Brain microvascular endothelial cell (primary cell): ENCODE measurements at places on chromosomes 5 and 9.

- no peak for DNase-seq
Observed at GRCh38 chr5:91119217-91119616, 263.9 kb downstream of the ARRDC3 start.

- DNase-seq, result no peak
Observed at GRCh38 chr5:40406741-40407211, 272.9 kb upstream of the PTGER4 start.

DNA sequence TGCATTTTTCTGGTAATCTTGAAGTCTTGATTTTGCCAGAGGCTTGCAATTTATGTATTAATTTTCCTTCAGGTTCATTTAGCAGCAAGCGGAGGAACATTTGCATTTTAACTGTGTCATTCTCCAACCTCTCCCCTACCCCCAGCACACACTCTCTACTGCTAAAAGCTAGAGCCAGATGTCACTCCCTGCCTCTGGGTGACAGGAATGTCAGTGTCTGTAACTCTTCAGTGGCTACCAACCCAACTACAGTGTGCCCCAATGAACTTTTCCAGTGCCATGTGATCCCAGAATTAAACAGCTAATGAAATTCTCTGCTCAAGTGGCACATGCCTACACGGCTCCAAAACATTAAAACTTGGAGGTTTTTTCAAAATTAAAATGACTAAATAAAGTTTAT, 260.3 kb downstream of the GOLPH3 start:
- no peak for DNase-seq

DNA sequence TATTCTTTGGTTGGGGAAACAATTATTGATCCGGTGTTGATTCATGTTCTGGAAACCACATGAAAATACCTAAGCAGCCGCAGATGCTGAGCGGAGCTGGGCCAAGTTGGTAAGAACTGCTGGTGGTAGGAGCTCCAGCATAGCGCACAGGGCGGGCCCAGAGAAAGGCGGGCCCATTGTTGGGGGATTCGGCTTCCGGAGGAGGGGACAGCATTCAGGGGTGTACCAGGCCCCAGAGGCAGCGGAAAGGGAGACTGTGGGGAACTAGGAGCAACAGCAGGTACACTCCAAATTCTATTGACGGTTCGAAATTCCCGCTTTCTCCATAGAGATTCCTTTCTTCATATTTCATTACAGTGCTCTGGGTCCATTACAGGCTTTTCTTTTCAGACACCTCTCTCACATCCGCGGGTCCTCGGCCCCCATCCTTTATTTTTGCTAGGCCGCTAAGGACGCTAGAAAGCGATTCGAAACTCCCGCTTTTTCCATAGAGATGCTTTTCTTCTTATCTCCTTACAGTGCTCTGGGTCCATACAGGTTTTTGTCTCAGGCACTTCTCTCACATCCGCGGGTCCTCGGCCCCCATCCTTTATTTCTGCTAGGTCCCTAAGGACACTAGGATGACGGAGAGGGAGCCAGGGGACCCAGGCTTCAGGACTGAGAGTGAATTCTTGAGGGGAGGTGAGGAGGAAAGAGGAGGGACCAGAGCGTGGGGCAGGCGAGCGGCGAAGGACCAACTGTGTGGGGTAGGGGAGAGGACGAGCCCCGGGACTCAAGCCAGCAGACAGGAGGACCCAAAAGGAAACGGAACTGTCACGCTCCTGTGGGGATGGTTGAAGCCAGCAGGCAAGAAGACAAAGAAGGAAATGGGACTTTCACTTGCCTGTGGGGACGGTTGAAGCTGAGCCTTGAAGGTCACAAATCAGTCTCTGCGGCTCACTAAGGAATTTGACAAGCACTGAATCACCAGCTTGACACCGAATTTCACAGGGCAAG, at the start of gene CCDC152:
Gene CCDC152 (plus strand): TSS at position 213 of the 996 bp plus-strand sequence. CDS start 2,304 bp downstream, outside the sequence.
- DNase-seq, result peak; percentile 56

GRCh38 chr9:27468462-27469110, 55.5 kb upstream of the IFNK start:
- peak; percentile 35 for DNase-seq

- DNase-seq, result no peak
Observed at GRCh38 chr5:398475-399295, 44.3 kb upstream of the EXOC3 start.

DNA sequence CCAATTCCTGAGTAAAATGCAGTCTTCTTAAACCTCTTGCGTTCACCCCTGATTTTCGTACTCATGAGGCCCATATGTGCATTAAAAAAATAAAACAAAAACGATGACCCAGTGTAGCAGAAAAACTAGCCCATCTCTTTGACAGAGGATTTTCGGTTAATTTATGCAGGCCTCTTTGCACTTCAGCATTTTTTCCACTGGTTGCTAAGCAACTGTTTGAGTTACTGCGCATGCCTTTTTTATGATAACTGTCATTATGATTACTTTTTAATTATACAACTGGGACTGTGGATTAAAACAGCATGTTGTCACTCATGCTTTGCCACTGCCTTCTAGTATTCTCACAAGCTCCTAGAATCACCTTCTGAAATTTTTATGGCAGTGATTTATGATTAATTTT, 165.0 kb downstream of the SMARCA2 start:
- no peak for DNase-seq

DNA sequence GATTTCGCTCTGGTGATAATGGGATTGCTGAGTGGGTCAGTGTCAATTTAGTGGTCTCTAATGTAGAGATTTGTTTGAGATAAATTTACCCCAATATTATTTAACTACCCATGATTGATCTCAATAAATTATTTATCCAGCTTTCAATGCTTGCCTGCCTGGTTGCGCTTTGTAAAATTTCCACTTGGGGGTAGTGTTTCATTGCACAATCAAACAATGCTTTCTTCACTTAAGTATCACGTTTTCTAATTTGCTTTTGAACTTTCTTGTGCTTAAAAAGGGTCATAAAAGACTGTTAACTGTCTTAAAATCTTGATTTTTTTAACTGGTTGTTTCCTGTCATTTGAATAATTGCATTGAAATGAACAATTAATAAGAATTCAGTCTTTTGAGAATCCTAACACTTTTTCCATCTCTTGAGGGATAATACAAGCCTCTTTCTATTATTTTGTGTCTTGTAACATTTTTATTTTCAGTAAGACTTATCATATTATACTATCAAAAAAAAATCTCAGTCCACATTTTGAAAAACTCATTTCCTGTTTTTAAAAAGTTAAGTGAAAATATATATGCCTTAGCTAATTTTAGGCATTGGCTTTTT, 18.7 kb downstream of the HSD17B4 start:
- peak; percentile 28 for DNase-seq

- no peak for DNase-seq
Observed at GRCh38 chr9:37970301-37971107, 66.6 kb upstream of the SLC25A51 start.

DNA sequence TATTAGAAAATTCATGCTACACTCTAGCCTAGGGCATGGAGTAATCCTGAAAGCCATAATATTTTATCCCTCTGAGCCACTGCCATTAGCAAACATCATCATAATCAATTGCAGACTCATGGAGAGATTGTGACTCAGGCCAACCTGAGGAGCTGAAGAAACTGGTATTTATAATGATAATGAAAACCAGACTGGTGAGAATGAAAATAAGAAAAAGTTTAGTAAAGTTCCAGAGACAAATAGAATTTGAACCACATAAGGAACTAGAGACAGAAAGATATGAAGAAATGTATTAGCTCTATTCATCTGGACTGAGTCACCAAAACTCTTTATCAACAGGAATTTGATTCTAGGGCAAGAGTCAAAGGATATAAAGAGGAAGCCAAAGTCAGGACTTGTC, 158.7 kb downstream of the DRD1 start:
- DNase-seq, result no peak

GRCh38 chr9:522658-523057, 308.0 kb downstream of the DOCK8 start:
- DNase-seq, result no peak

DNA sequence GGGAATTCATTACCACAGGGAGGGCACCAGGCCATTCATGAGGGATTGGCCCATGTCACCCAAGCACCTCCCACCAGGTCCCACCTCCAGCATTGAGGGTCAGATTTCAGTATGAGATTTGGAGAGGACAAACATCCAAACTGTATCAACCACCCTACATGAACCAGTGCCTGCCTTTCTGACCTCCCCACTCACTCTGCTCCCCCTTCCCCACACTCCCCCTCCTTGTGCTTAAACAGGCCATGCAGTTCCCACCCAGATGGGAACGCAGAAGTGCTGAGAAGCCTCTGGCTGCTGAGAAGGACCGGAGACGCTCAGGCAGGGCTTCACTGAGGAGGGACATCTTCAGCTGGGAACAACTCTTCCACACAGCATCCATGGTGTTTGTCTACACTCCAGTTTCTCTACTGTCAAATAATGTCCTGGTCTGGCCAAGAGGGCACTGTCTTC, 30.0 kb upstream of the ADAMTS2 start:
- no peak for DNase-seq

DNA sequence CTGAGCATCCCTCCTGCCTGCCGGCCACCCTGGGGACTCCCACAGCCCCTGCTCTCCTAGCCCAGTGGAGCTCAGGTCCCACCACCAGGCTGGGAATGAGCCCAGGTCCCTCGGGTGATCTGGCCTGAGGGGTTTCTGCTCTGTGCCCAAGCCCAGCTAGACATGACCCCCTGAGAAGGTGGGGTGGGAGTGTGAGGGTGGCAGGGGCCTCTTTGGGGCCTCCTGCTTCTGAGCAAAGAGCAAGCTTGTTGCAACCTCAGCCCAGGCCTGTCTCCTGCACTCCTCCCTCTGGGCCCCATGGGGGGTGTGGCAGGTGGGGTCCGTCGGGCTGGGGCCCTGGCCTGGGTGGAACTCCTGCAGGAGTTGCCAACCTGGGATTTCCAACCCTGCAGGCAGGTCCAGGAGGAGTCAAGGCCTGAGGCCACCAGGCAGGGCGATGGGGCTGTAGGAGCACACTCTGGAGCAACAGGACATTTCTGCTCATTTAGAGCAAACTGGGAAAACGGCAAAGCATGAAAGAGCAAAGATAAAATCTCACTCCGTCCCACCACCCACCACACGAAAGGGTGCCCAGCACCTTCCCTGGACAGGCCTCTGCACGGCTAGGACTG, 11.4 kb upstream of the NRARP start:
- DNase-seq, result no peak

DNA sequence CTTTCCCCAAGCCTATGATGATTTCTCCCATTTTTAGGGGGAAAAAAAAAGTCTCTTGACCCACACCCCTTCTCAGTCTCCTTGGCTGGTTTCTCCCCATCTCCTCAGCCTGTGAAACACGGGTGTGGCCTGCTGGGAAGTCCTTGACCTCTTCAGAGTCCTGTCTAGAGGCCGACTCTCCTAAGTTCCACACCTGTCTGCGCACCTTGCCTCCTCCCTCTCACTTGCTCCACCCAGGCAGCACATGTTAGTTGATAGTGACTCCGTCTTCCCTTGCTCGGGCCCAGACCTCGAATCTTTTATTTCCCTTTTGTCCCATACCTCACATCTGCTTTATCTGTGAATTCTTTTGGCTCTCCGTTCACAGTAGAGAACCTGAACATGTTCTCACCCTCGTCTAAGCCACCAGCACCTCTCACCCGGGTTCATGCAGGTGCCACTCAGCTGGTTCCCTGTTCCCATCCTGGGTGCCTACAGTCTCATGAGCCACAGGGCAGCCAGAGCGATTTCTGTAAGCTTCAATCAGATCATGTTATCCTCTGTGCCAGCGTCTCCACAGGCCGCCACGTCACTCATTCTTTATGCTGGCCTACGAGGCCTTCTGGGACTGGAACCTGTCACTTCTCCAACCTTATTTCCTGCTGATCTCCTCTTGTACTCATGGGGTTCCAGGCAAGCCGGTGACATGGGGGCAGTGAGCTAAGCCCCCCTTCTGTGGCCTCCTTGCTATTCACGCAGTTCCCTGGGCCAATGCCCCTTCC, 51.7 kb upstream of the LRRTM2 start:
- DNase-seq, result no peak

- DNase-seq, result no peak
Observed at GRCh38 chr5:55538661-55539060, 3.9 kb upstream of the PLPP1 start.

DNA sequence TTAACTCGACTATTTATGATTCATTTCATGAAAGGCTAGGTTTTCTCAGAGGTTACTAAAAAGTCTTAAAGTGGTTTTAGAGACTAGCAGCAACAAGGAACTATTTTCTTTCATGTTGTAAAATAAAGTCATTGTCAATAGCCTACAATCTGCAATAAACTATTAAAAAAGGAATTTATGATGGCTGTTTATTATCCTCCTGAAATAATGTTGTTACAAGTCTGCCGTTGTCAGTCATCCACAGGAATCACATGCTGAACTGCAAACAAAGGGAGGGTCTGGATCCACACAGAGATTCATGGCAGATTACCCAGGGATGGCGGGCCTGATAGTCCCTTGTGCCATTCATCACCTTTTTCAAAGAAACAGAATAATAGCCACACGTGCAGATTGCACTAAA, 49.2 kb downstream of the TMEM174 start:
- DNase-seq, result no peak

- no peak for DNase-seq
Observed at GRCh38 chr5:173323106-173323798, 5.0 kb downstream of the STC2 start.

GRCh38 chr5:37120270-37120669, 128.9 kb downstream of the CPLANE1 start:
- no peak for DNase-seq

- DNase-seq, result no peak
Observed at GRCh38 chr5:69525490-69525889, 32.9 kb downstream of the OCLN start.

- DNase-seq, result no peak
Observed at GRCh38 chr5:80958616-80959015, 1.5 kb upstream of the RASGRF2 start.

DNA sequence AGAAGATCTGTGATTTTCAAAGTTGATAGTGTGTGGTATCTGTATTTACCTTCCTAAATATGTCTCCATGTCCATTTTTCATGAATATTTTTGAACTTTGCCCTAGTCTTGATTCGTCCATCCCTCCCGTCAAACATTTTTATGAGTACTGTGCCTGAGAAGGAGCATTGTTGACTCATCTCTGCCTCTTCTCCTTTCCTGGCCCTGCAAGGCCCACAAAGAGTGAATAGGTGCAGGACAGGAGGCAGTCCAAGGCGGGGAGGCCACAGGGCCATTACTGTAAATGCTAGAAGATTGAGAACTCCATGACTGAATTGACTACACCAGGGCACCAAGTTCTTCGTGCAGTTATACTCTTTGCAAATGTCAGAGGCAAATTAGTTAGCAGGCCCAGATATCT, 200.9 kb downstream of the ZSWIM6 start:
- no peak for DNase-seq

DNA sequence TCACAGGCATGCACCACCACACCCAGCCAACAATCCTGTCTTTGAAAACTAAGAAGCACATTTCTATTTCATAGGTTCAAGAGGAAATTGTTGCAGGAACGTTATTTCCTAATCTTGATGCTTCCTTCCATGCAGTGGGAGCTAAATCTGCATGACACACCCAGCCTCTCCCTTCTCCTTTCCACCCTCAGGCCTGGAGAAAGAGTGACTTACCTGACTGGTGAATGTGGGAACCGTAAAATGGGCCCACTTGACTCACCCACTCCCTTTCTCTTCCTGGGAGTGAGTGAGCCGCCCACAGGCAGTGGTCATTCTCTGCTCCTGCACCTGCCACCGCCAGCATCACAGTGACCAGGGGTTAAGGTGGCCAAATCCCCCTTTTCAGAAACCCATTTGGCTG, 78.2 kb downstream of the C9orf50 start:
- no peak for DNase-seq

GRCh38 chr5:113358696-113359095, 76.1 kb downstream of the TSSK1B start:
- DNase-seq, result no peak
